B cell (primary cell): ENCODE measurements at places on chromosomes 3 and 15. TPM values are rescaled to one million over a fixed set of nuclear protein-coding genes. Genes with fewer than 3 reads are reported as not detected.

DNA sequence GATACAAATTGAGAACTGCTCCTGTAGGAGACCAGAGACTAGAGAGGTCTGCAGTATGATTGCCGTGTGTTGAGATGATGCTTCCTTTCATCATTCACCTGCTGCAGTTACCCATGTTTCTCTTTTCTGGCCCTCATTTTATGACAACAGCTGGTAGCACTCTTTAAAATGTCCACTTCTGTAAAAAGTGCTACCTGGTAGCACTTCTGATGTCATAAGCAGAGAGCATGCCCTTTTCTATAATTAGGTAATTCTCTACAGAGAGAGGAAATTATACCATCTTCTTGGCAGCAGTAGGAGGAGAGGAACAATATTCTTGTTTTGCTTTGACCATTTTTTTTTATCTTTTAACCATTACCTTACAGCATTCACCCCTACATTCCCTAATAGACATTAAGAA is 123.8 kb downstream of the PPM1L start:
- no peak for DNase-seq

- DNase-seq, result no peak
Observed at GRCh38 chr15:57626713-57627440, 35.2 kb downstream of the MYZAP start.

- no peak for DNase-seq
Observed at GRCh38 chr3:118098827-118099226, 935.8 kb downstream of the IGSF11 start.

DNA sequence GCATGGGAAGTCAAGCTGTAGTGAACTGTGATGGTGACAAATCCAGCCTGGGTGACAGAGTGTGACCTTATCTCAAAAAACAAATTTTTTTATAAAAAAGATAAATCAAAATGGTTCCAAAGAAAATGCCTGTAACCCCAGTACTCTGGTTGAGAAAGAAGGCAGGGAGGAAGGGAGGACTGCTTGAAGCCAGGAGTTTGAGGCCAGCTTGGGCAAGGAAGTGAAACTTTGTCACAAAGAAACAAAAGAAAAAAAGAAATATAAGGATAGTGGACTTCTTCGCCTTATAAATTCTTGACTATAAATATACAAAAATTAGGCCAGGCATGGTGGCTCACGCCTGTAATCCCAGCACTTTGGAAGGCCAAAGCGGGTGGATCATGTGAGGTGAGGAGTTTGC is 34.1 kb downstream of the SMARCC1 start:
- no peak for DNase-seq

DNA sequence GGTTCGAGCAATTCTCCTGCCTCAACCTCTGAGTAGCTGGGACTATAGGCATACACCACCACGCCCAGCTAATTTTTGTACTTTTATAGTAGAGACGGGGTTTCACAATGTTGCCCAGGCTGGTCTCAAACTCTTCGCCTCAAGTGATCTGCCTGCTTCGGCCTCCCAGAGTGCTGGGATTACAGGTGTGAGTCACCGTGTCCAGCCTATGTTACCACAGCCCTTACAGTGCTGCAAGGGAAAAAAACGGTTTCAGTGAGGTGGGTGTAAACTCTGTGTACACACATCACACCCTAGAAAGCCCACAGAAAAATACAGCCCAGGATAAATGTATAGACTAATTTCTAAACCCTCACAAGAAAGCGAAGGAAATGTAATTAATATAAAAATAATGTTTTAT is 103.5 kb upstream of the AKAP13 start:
- DNase-seq, result no peak

DNA sequence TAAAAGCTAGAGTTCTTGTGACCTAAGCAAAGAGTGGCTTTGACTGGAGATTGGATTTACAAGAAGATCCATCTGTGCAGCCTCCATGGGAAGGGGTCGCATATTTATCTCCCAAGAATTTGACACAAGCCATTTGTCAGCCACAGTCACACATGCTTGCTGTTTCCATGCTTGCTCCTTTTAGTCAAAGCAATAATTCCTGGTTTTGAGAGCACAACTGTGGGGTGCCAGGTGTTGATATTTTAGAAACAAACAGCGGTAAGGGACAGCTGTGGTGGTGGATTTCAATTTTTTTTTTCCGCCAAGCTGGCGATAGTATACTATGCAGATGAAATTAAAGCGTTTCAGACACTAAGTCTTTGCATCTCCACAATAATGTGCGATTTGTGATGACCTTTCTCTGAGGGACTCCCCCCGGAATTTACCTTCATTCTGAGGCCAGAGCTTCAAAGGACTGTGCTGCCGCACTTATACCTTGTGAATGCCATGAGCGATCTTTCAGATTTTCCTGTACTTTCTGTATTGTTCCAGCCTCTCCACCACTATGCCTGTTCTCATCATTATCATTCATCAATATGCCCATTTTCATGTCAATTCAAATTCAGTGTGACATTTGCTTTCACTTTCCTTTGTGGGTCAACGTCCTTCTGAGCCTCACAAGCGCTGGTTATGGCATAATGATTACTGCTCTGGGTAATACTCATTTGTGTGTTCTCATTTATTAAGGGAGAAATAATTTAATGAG is 108.2 kb upstream of the KBTBD8 start:
- no peak for DNase-seq

GRCh38 chr3:178703268-178703975 is 167.2 kb downstream of the KCNMB2 start:
- no peak for DNase-seq

CLDN18 gene
- not detected in 2 replicates for total RNA-seq

GPR149 gene
- not detected in 2 replicates for total RNA-seq

DNAH1 gene
- total RNA-seq, result 47.2 and 47.6 TPM in 2 replicates
